Iris pigment epithelial cell (primary cell): ENCODE measurements at places on chromosomes 12 and 14.

- DNase-seq, result no peak
Measured at GRCh38 chr14:97293659-97294058, 496.5 kb downstream of the VRK1 start.

DNA sequence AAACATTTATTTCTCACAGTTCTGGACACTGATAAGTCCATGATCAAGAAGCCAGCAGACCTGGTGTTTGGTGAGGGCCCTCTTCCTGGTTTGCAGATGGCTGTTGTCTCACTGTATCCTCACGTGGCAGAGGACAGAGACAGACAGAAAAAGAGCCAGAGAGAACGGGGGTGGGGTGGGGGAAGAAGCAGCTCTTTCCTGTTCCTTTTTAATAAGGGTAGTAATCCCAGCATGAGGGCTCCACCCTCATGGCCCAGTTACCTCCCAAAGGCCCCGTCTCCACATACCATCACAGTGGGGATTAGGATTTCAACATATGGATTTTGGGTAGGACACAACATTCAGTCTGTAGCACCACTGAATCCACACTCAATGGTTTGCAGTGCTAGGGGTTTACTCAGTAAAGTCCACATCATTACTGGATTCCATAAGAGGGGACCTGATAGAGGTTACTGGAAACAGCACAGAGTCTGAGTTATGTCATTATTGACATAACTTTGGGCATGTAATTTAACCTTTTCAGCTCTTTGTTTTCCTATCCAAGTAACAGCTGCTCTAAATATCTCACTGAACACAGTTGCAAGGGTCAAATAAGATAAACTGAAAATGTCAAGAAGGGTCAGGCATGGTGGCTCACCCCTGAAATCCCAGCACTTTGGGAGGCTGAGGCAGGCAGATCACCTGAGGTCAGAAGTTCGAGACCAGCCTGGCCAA lies 53.2 kb downstream of the RPAP3 start:
- peak; percentile 9 for DNase-seq

GRCh38 chr12:9741726-9742125 lies 8.8 kb upstream of the CLECL1 start:
- no peak for DNase-seq

DNA sequence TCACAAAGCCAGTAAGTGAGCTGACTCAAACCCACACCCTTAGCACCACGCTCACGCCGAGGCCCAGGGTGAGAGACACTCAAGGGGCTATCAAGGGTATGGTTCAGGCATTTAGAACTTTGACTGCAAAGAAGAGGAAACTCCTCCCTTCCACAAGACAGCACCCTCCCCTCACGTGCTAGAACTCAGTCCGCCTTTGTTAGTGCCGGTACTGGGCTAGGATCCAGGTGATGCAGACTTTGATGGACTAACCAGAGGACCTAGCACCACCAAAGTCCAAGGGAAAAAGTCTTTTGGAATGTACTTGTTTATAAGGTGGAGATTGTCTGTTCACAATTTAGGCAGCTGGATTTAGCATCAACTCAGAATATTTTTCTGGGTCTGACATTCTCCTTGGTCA lies 33.7 kb downstream of the VWF start:
- peak; percentile 50 for DNase-seq

GRCh38 chr12:117702741-117703140 lies 266.0 kb downstream of the KSR2 start:
- DNase-seq, result no peak

DNA sequence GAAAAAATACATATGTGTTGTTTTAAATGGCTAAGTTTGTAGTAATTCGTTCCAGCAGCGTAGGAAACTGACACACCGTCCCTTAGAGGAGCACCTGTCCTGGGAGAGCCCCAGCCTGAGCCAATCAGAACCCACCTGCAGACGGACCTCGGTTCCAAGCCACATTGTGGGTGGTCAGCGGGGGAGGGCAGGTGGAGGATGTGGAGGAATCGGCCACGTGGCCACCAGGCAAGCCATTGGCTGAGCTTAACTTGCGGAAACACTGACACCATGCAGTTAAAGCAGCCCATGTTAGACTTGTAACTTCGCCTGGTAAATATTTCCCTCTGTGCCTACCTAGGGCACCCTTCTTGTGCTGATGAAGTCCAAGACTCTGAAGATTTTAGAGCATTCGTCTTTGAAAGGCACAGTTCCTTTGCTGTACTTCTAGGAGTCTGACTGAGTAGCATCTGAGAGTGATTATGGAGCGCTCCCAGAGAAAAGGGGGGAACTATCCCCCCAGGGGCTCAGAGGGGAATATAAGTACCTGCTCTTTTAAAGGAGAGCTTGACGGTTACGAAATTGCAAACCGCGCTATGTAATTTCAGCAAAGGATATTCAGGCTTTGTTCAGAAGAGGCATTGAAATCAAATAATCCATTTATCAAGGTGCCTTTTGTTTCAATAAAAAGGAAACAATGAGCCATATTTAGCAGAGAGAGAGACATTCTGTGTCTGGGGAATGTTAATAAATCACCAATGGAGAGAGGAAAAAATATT lies 135.7 kb downstream of the TMEM132C start:
- no peak for DNase-seq
